ENCODE measurements at places on chromosomes 13 and 19.

DNA sequence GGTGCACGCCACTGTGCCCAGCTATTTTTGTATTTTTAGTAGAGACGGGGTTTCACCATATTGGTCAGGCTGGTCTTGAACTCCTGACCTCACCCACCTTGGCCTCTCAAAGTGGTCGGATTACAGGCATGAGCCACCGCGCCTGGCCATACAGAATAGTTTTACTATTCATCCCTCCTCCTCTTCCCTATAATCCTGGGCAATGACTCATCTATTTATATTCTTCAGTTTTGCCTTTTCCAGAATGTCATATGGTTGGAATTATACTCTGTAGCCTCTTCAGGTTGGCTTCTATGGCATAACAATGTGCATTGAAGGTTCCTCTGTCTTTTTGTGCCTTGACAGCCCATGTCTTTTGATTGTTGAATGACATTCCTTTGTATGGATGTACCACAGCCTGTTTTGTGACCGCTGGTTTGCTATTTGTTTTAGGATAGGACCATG lies 22.2 kb upstream of the LRP3 start:
- DNase-seq: no peak

- no peak for DNase-seq
Observed at GRCh38 chr13:32247887-32248286, 67.3 kb downstream of the ZAR1L start.

GRCh38 chr19:53908106-53908934 lies 758 bp upstream of the CACNG7 start:
- DNase-seq: peak; percentile 58

GRCh38 chr13:77720988-77721387 lies 23.5 kb downstream of the SLAIN1 start:
- no peak for DNase-seq

GRCh38 chr19:1037621-1038064 lies 2.3 kb upstream of the ABCA7 start:
- peak; percentile 40 for DNase-seq

DNA sequence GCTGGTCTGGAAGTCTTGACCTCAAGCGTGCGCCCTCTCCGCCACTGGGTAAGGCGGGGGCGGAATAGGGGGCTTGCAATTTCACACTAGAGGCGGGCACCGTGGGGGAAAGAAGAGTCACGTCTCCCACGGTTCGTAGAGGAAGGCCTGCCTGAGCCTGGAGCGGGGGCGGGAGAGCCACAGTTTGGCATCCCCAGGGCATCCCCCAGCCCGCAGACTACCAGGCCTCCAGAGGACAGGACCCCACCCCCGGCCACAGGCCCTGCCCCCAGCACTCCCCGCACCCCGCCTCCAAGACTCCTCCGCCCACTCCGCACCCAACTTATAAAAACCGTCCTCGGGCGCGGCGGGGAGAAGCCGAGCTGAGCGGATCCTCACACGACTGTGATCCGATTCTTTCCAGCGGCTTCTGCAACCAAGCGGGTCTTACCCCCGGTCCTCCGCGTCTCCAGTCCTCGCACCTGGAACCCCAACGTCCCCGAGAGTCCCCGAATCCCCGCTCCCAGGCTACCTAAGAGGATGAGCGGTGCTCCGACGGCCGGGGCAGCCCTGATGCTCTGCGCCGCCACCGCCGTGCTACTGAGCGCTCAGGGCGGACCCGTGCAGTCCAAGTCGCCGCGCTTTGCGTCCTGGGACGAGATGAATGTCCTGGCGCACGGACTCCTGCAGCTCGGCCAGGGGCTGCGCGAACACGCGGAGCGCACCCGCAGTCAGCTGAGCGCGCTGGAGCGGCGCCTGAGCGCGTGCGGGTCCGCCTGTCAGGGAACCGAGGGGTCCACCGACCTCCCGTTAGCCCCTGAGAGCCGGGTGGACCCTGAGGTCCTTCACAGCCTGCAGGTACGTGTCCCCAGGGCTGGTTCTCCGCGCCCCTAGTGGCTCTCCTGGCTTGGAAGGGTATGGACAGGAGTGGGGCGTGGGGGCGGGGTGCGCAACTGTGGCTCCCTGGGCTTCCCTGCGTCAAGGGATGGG lies at the start of gene ANGPTL4:
ANGPTL4 (plus strand) TSS at position 353 of the 969 bp plus-strand sequence; CDS start at position 520, 167 bp downstream.
- no peak for DNase-seq

DNA sequence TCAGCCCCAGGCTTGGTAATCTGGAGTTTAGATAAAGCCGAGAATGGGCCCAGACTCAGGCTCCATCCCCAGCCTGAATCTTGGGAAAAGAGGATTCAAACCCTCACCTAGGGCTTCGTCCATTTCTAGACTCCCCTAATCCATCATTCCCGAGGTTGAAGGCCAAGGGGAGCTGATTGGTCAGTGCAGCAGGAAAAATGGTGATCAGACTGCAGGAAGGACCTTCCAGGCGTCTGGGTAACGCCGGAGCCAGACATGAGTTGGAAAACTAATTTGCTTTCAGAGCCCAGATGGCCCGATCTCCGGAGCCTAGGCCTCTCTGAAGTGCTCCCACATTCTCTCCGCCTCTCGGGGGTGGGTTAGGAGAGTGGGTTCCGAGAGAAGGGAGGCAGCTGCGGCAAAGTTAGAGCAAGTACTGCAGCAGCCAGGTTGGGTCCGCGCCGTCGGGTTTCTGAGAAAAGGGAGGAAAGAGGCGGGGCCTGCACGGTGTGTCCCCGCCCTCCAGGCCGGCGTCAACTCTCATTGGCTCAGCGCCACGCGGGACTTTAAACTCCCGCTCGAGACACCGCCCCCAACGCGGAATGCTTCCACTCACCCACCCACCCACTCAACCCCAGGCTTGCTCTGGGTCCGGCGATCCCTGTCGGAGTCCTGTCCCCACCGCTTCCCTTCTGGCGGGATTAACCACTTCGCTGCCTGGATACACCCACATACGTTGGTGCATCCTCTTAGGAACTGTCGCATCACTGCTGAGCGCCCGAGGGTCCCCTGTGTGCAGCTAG lies 788 bp upstream of the RTBDN start:
- DNase-seq: peak; percentile 58

- DNase-seq: no peak
Observed at GRCh38 chr19:14185158-14185557, 20.8 kb downstream of the ADGRL1 start.

GRCh38 chr13:109384491-109385241 lies 401.7 kb downstream of the IRS2 start:
- DNase-seq: no peak

DNA sequence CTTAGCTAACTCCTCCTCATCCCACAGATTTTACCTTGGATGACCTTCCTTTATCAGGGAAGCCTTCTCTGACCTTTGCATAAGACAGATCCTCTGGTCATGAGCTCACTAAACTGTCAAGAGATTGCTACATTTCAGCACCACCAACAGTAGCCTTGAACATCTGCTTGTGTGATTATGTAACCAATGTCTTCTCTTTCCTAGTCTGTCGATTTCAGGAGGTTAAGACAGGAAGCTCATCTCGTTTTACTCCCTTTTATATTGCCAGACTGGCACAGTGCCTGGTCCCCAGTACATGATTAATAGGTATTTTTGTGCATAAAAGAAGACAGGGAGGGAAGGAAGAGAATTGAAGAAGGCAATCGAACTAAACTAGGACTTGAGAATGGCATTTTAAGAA lies 1697.7 kb downstream of the EFNB2 start:
- no peak for DNase-seq

DNA sequence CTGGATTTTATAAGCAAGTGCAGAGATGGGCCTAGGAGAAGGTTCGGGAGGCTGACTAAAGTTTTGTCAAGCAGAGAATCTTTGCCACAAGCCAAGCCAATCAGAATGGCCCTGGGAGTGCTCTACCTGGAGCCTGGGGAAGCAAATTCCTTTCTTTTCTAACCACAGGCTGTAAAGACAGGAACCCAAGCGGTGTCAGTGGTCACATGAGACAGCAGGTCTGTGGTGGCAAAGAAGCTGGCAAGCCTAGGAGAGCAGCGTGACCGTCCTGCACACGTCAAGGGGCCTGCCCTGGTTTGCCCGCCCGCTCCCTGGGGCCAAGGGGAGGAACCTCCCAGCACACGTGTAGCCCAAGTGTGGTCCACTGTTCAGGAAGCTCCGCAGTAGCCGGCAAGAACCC lies 90.8 kb downstream of the IPO5 start:
- DNase-seq: no peak

GRCh38 chr19:39307046-39307821 lies 11.0 kb downstream of the IFNL1 start:
- no peak for DNase-seq

DNA sequence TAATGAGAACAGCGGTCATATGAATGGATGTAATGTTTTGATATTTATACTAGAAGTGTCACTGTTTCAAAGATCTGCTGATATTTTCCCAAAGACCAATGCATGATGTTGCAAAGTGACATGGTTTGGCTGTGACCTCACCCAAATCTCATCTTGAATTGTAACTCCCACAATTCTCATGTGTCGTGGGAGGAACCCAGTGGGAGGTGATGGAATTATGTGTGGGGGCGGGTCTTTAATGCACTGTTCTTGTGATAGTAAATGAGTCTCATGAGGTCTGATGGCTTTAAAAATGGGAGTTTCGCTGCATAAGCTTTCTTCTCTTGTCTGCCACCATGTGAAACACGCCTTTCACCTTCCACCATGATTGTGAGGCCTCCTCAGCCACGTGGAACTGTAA lies 98.3 kb downstream of the AKAP11 start:
- DNase-seq: no peak

DNA sequence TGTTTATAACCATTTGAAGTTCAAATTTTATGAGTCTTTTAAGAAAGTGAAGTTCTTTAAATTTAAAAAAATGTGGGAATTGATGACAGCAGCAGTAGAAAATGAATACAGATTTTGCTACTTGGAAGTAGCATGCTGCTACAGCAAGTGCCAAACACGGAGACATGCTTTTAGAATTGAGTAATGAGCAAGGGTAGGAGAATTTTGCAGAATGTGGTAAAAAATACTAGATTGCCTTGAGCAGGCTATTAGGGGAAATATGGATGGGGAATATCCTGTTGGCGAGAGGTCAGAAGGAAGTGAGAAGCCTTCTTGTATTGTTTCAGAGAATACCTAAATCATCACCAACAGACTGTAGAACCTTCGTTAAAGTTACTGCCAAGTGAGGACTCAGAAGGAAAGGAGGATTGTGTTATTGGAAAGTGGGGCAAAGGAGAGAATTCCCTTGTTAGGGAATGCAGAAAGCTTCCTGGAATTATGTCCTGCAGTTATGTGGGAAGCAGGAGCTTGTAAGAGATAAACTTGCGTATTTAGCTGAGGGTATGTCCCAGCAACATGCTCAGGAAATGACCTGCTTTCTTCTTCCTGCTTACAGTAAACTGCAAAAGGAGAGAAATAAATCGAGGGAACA lies 32.4 kb upstream of the OXGR1 start:
- DNase-seq: no peak

DNA sequence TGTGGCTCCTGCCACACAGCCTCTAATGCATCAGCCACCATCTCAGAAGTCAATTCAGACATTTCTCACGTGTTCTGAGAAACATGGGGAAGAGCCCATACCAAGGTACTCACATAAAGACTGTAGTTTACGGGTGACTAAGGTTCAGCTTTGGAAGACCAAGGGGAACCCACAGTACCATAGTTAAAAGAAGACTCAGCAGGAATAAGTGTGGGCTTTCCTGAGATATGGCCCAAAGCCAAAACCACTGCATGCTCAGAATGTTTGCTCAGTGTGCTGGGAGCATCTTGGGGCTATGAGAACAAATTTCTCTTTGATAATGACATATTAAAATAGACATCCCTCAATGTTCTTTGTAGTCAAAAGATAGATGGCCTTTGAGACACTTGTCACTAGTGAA lies 283.8 kb downstream of the DCT start:
- DNase-seq: no peak

DNA sequence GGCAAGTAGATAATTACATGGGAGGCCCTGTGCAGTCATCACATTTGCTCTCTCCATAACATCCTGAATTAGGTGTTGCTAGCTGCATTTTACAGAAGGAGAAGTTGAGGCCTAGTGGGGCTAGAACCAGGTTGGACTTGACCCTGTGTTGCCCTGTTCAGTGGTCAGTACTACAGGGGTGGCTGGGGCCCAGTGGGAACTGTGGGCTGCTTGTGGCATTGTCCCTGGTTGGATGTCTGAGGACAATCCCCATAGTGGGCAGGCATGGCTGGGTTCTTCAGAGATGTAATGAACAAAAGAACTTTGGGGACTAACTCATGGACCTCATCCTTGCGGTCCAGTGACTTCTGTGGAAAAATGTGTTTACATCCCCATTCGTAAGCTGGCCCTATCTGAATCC lies 38.9 kb downstream of the MTUS2 start:
- DNase-seq: no peak

All from natural killer cell (primary cell).